Occipital lobe (tissue), 3 donors: ENCODE measurements at places on chromosomes 2 and 18.

- DNase-seq: no peak
These were observed 134.1 kb upstream of the LGALSL start for GRCh38 chr2:64319896-64320295.

GRCh38 chr2:88808083-88808482 lies 116.6 kb downstream of the RPIA start:
- no peak for DNase-seq

GRCh38 chr2:197215748-197216360 lies 94.7 kb downstream of the ANKRD44 start:
- no peak for DNase-seq

- DNase-seq: no peak
These were observed 211.5 kb downstream of the TMEM247 start for GRCh38 chr2:46690825-46691224.

DNA sequence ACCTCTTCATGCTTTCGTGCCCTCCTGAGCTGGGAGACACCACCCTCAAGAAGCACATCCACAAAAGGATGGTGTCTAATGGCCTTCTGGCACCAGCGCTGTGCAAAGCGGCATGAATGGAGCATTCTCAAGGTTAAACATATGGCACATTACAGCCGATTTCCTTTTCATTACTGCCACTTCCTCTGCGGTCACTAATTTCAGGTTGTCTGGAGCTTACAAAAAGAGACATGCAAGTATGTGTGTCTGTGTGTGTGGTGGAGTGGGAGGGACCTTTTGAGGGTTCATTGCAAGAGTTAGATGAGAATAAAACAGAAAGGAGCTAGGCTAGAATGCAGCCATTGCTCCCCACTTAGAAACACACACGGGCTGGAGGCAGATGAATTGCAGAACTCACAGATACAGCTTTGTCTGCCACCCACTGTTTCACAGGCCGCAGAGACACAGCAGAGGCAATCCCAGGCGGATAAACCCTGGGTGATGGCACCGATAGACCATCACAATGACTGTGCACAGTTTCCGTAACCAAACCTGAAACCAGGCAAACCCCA lies 76.0 kb downstream of the TGIF1 start:
- DNase-seq: peak; percentile 54

DNA sequence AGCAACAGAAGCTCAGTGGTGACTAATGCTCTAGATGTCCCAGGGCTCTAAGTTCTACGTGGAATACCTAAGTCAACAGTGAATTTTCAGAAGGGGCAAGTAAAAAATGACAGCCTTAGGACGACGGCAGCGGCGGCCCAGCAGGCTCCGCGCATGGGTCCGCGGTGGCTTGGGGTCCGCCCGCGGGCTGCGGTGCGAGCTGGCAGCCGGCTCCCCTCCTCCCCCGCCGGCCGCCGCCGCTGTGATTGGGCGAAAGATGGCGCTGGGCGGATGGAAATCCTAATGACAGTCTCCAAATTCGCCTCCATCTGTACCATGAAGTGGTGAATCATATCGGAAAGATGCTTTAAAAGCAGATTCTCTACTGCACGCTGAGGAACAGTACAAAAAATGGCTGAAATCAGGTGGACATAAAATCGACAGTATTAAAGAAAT lies 74.7 kb downstream of the HNRNPLL start:
- peak; percentile 50 for DNase-seq

DNA sequence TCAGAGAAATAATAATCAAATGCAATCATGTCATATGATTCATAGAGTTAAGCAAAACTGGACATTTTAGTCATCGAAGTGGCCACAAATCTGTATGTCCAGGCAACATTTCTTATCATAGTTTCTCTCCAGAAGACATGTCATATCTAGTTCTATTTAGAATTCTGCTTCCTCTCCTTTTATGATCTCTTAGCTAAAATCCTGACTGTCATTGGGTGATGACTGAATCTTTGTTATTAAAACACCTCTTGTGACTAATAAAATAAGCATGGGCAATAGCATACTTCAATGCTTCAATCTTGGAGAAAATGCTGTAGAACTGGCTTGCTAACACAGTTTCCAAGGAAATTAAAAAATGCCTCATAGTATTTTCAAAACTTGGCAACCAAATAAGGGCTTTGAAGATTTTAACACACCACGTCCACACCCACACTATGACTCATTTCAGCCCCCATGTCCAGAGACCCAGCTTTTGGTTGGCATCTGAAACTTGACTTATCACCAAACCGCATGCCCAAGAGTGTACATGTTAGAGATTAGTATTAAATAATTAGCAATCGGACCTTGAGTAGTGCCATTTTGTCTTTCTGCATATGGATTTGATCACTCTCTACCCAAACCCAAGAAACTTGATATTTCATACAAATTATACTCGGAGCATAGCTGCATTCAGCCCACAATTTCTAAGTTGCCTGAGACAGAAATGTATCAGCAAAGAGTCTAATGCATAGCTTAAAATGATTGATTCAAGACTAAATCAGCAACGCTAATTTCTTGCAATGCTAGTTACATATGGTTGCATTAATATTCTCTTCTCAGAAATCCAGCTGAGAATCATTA lies 106.5 kb upstream of the ETAA1 start:
- DNase-seq: no peak

DNA sequence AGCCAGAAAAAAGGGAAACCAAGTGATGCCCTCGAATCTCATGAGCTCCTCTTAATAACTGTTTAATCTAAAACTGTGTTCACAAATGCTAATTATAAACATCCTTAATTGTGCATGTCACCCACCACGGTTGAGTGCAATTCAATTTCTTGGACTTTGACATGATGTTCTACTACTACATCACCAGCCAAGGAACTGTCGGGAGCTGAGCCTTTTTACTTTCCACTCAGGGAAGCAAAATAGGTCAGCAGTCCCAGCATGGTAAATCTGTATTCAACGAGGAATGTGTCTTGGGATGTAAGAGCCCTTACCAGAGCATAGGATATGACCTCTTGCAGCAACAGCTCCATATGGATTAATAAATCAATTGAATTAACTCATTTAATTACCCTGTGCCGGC lies 20.8 kb upstream of the REG3G start:
- DNase-seq: no peak

- no peak for DNase-seq
These were observed 4.0 kb downstream of the PDE1A start for GRCh38 chr2:182422864-182423263.

DNA sequence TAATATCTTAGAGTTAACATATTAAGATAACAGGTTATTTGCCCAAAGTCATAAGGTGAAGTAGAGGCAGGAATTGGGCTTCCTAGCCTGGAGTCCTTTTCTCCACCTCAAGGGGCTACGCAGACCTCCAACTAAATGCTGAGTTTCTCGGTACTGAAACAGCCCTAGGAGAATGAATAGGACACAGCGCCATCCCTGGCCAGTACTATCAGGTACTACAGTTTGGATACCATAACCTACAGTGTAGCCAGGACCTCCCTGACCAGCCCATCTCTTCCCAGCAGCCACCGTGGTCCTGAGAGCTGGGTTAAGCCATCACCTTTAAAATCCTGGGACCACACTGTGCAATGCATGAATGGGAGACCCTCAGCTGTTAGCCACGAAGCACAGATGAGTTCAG lies 15.7 kb downstream of the CASP8 start:
- no peak for DNase-seq

DNA sequence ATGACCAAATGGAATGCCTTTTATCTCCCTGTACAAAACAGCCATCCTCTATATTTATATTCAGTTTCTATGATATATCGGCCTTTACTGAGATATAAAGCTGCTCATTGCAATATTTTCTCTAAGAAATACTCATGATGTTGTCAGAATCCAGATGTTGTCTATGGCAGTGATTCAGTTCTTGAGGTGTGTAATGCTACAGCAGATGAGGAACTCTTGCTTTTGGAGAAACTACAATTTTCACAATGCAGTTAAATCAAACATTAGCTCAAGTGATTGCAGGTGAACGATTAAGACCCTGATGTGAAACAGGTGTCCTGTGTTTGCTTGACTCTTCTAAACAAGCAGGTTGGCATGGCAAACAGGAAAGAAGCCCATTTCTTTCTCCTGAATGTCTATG lies 256.2 kb upstream of the CDH20 start:
- no peak for DNase-seq

DNA sequence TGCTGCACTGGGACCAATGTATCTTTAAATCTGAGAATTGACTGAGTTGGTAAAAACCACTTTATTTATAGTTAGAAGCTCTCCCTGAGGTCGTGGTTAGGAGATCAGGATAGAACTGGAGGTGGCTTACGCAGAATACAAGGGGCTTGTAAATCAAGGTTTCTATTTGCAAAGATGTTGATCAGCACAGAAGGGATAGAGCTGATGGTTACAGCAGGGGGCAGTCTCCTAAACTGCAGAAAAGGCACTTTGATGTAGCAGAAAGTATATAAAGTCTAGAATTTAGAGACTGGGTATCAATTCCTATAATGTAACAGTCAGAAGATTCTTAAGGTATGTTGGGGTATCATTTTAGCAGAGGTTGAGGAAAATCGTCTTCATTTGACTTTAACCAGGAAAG lies 25.2 kb upstream of the ACVR1 start:
- DNase-seq: no peak

- no peak for DNase-seq
These were observed 21.1 kb downstream of the ARHGAP15 start for GRCh38 chr2:143150287-143150686.

GRCh38 chr2:39571111-39571731 lies 94.5 kb upstream of the TMEM178A start:
- no peak for DNase-seq

DNA sequence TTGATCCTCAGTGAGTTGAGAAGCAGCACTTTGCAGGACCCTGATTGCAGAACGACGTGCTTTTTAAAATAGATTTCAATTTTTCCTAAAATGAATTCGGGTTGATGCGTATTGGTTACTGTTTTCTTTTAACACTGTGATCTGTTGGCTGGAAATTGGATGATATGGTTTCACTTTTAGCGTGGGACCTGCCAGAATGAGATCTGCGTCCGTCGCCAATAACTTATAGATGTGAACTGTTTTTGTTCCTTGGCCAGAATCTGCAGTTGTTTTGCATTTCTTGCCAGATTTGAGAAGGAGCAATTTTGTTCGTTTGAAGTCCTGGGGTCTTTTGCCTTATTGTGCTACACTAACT lies 703 bp downstream of the UGGT1 start:
- DNase-seq: no peak

- DNase-seq: no peak
These were observed 21.6 kb downstream of the CRIM1 start for GRCh38 chr2:36376992-36377738.

- DNase-seq: no peak
These were observed at the start of gene CASP10 for GRCh38 chr2:201182650-201183364. Gene CASP10, plus strand, starts transcription at chr2:201183141. Its CDS starts 2,637 bp downstream, at chr2:201185778.

- DNase-seq: no peak
These were observed 54.7 kb downstream of the KCTD18 start for GRCh38 chr2:200454927-200455801.

DNA sequence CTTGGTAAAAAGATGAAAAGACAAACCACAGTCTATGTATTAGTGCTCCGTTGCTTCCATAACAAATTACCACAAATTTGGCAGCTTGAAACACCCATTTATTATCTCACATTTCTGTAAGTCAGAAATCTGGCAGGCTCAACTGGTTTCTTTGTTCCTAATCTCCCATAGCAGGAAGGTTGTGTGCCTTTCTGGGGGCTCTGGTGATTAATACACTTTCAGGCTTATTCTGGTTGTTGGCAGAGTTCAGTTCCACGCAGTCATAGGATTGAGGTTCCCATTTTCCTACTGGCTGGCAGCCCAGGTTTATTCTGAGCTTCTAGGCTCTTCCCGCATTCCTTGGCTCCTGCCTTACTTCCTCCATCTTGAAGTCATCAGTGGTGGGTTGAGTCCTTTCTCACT lies 189.3 kb downstream of the ANAPC1 start:
- no peak for DNase-seq

GRCh38 chr2:11160731-11161455 lies 5.6 kb downstream of the SLC66A3 start:
- DNase-seq: no peak

- DNase-seq: no peak
These were observed 25.4 kb downstream of the ALPK2 start for GRCh38 chr18:58603375-58604067.

- no peak for DNase-seq
These were observed 423.7 kb upstream of the ZNF804A start for GRCh38 chr2:184174493-184175104.

GRCh38 chr2:134333646-134334189 lies 79.8 kb downstream of the MGAT5 start:
- no peak for DNase-seq

DNA sequence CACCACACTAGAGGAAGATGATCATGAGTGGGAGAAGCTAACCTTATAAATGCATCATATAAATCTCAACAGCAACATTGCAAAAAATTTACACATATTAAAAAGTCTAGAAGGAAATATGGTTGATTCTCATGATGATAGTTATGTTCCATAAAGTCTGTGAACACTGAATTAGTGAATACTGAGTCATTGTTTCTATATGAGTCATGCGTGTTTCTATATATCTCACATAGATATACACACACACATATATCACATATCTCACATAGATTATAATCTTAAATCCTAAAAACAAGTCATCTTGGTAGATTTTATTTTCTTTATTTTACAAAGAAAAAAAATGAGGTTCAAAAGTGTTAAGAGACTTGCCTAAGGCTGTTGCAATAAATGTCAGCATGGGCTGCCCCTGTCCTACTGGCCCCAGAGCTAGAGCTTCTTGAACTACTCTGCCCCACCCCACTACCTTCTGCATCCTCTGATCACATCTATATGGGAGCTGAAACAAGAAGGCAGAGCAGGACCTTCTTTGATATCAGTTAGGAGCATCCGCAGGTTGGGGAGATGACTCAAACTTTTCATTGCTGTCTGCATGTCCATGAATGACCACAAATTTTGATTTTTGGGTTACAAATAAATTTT lies 81.8 kb upstream of the ADAM23 start:
- no peak for DNase-seq

- DNase-seq: no peak
These were observed 118.7 kb downstream of the ZFP36L2 start for GRCh38 chr2:43107679-43108078.
